ENCODE measurements at places on chromosomes 5 and 9.

- no peak for DNase-seq
Observed at GRCh38 chr9:75053869-75054268, 25.8 kb upstream of the CARNMT1 start.

DNA sequence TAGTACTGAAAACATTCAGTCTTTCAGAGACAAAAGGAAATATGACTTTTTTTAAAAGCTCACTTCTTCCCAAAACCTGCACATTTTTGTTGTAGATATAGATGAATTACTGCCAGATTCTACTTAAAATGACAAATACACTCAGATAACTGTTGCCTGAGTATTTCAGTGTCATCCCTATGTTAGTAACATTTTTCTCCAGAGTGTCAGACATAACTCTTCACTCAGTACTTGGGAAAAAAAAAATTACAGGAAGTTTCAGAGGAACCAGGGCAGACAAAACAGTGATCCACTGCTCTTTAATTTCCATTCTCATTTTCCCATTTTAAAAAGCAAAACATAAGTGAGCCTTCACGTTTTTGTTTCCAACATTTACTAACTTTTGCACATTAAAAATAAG lies 79.3 kb upstream of the ITGA1 start:
- DNase-seq = no peak

DNA sequence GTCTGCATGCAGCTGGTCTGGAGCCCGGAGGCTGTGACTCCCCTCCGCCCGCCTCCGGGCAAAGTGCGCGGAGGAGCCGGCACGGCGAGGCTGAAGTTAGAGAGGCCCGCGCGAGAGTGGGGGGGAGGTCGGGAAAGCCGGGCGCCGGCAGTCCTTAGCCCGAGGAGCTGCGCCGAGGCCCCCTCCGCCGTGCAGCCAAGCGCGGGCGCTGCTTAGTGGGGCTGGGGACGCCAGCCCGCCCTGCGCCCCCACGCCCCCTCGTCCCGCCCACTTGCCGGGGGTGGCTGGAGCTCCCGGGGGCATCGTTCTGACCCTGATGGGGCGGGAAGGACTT lies 403 bp downstream of the NINJ1 start:
- DNase-seq = peak; percentile 39

- no peak for DNase-seq
Observed at GRCh38 chr5:96470785-96471184, 37.7 kb upstream of the PCSK1 start.

- DNase-seq = no peak
Observed at GRCh38 chr5:130908186-130908585, 256.9 kb downstream of the HINT1 start.

DNA sequence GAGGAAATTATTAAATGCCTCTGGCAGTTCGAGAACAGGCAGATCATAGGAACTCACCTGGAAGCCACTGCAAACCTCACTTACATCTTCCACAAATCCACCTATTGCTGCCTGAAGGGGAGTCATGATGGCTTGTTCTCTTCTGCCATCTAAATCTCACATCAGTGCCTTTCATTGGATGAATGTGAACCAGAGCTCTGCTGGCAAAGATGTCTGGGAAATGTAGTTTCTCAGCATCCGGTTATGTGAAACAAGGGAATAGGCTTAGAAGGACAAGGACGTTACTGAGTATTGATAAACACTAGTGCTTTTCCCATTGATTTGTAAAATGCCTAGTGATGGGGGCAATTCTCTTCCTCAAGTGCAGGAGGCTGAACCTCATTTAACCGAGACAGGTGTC lies 483.3 kb downstream of the ARHGEF28 start:
- DNase-seq = no peak

DNA sequence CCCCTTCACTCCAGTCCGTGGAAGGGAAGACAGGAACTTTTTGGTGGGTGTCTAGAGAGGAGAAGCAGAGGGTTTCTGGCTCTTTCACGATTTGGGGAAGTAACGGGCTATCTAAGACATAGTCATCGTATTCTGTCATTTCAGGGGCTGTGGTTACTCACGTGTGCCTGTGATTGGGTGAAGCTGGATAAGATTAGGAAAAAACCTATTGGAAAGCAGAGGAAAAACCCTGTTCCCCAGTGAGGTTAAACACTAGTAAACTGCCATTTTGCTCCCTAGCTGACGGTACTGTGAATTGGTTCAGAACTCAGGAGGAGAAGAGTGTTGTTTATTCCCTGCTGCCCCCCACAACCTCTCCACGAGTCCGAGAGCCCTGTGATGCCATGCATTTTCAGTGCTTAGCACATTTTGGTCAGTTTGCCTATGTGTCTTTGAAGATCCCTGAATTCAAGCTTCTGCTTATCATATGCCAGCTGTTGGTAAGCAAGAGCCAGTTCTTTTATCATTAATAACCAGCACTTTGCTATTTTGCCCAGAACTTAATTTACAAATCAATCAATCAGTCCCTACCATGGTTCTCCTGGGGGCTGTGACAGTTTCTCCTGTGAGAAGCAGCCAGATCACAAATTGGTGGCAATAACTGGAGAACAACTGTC lies 45.1 kb upstream of the ROR2 start:
- DNase-seq = no peak

DNA sequence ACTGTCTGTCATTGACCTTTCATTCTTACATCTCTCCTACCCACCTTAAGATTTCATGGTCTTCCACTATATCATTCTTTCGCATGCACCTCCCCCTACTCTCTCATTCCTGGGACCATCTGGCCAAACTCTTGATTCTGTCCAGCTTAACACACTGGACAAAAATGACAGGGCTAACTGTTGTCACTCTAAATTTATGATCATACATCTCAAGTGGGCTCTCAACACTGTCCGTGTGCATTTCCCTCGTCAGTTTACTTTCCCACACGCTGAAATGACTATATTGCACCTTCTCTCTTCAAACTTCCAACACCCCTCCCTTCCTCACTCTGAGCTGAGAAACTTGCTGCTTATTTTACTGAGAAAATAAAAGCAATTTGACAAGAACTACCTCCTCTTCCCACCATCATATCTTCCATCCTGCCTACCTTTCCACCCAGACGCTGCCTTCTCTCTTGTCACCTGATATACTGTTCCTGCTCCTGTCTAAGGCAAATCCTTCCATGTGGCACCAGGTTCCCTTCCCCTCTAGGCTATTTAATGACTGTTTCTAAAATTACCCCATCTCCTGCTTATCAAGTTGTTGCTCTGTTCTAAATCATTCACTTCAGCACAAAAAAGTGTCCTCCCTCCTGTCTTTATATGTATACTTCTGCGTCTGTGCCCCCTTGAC lies 8.1 kb upstream of the KLF9 start:
- DNase-seq = no peak

- no peak for DNase-seq
Observed at GRCh38 chr5:71873191-71873591, 154.1 kb downstream of the CARTPT start.

- DNase-seq = no peak
Observed at GRCh38 chr9:112110094-112110776, 64.9 kb downstream of the SUSD1 start.

GRCh38 chr5:108634010-108634616 lies 113.6 kb upstream of the FER start:
- DNase-seq = no peak

GRCh38 chr5:16871746-16872339 lies 64.2 kb downstream of the MYO10 start:
- no peak for DNase-seq

GRCh38 chr5:95347506-95348120 lies 43.6 kb upstream of the FAM81B start:
- DNase-seq = no peak

DNA sequence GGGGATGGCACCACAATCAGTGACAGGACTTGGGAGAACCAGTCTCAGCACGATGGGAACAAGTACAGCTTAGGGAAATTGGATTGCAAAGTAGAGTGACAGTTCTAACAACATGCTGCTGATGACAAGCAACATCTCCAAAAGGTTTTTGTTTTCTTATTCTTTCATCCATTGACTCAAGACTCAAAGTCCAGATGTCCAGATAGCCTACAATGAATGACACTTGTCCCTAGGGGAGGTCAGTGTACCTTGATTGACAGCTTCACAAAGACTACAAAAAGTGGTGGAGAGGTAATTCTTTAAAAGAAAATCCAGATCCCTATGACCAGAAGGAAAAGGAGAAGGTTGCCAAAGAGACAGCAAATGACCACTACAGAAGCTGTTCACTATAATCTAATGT lies 323.9 kb downstream of the TMEM232 start:
- no peak for DNase-seq

DNA sequence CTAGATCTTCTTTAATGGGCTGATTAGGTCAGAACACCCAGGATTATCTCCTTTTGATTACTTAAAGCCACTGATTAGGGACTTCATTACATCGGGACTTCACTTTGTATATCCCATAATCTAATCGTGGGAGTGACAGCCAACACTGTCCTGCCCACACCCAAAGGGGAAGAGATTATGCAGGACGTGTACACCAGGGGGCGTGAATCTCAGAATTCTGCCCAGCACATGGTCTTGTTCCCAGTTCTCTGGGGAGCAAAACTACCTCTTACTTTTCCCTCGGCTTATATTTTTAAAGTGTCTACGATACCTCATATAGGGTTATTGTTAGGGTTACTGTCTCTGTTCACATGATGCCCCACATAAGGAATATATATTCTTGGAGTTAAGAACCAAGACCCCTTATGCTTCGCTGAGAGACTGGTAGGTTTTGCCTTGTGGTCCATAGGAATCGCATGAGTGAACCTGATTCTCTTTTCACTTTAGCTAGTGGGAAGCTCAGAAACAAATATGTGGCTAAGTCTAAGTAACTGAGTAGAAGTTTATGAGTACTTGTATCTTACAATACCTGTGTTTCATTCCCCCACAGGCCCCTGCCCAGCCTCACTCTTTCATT lies 192.7 kb downstream of the GNA14 start:
- peak; percentile 41 for DNase-seq

DNA sequence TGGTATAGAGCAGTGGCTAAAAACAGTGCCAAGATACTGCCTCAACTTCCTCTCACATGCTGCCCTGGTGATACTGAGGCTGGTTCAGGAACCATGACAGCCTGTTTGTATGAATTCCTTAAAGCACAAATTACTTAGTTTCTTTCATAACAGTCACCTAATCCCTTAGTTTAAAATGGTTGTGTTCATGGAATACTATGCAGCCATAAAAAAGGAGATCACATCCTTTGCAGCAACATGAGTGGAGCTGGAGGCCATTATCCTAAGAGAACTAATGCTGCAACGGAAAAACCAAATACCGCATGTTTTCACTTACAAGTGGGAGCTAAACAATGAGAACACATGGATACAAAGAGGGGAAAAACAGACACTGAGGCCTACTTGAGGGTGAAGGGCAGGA lies 21.8 kb downstream of the ZFP62 start:
- DNase-seq = no peak

GRCh38 chr5:180494510-180495181 lies 467 bp downstream of the CNOT6 start:
- peak; percentile 19 for DNase-seq

Measured in stimulated activated CD4-positive, alpha-beta T cell treated with anti-CD3 and anti-CD28 coated beads, Interleukin-2, amount 100 ng/mL, for 48 hours (primary cell).